ENCODE measurements at places on chromosomes 1 and 21. TPM values are rescaled to one million over a fixed set of nuclear protein-coding genes. Genes with fewer than 3 reads are reported as not detected.

- H3K27ac ChIP-seq = no peak overlapping the region
- H3K27me3 ChIP-seq = peaks cover 2% of the 10 kb centered on the region
- H3K4me3 ChIP-seq = no peak overlapping the region
- no peak for DNase-seq
- H3K36me3 ChIP-seq = no peaks in the 10 kb centered on the region
- no peaks in the 10 kb centered on the region for H3K4me1 ChIP-seq
Observed at GRCh38 chr1:117013309-117013858, 11.8 kb downstream of the CD101 start.

- no peak overlapping the region for H3K4me3 ChIP-seq
- H3K27ac ChIP-seq = no peak overlapping the region
- no peak for DNase-seq
- no peaks in the 10 kb centered on the region for H3K4me1 ChIP-seq
- no peaks in the 10 kb centered on the region for H3K36me3 ChIP-seq
Observed at GRCh38 chr1:162697140-162697895, 65.1 kb downstream of the DDR2 start.

DNA sequence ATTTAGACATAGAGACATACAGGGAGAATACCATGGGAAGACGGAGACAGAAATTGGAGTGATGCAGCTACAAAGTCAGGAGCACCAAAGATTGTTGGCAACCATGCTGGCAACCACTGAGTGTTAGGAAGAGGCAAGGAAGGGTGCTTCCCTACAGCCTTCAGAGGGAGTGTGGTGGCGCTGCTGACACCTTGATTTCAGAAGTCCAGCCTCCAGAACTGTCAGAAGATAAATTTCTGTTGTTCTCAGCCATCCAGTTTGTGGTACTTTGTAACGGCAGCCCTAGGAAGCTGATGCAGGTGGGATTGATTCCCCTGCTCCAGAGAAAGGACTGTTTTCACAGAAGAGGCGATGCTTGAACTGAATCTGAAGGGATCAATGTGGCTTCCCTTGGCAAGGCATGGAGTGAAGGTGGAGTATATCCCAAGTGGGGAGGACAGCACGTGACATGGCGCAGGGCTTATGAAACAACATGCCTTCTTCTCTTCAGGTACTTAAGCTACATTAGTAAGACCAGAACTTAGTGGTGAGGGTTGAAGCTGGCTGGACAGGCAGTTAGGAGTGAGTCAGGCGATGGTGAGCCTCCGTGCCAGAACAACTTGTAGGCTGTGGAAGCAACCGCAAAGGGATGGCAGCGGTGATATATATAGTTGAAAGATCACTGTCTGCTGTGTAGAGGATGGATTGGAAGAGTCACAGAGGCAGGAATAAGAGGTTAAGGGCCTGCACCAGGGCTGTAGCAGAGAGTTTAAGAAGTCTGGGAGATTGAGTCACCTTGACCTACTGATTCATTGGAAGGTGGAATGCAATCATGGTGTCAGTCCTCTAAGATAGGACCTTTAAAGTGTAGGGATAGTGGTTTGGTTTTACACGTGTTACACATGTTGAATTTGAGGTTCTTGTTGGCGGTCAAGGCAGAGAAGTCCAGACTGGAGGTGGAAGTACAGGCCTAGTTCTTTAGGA, 2.1 kb downstream of the LEPR start:
- H3K4me1 ChIP-seq = peaks cover 11% of the 10 kb centered on the region
- H3K27me3 ChIP-seq = peaks cover under 1% of the 10 kb centered on the region
- DNase-seq = no peak
- no peak overlapping the region for H3K27ac ChIP-seq

- no peaks in the 10 kb centered on the region for H3K36me3 ChIP-seq
- no peak for DNase-seq
- H3K27me3 ChIP-seq = peaks cover 10% of the 10 kb centered on the region
- no peak overlapping the region for H3K27ac ChIP-seq
- no peak overlapping the region for H3K4me3 ChIP-seq
Observed at GRCh38 chr1:56137521-56138505, 441.6 kb downstream of the PLPP3 start.

- no peaks in the 10 kb centered on the region for H3K27me3 ChIP-seq
- DNase-seq = no peak
- H3K4me3 ChIP-seq = no peak overlapping the region
- no peaks in the 10 kb centered on the region for H3K36me3 ChIP-seq
Observed at GRCh38 chr1:217275655-217276398, 355.1 kb downstream of the GPATCH2 start.

SLC22A15 gene
- 4.6 TPM for total RNA-seq

Data from activated B cell treated with CpG ODN at 0.5 μM for 24 hours (primary cell).